SW 1271 (cell line): ENCODE measurements at places on chromosomes 7 and 10.

GRCh38 chr7:66323114-66323796 is 118.1 kb downstream of the TPST1 start:
- no peak for DNase-seq

GRCh38 chr7:30789334-30789711 is 18.1 kb downstream of the MINDY4 start:
- no peak for DNase-seq

GRCh38 chr7:2198760-2199159 is 34.0 kb downstream of the MAD1L1 start:
- no peak for DNase-seq

GRCh38 chr10:103616705-103617601 is 123.4 kb downstream of the NEURL1 start:
- DNase-seq: no peak

DNA sequence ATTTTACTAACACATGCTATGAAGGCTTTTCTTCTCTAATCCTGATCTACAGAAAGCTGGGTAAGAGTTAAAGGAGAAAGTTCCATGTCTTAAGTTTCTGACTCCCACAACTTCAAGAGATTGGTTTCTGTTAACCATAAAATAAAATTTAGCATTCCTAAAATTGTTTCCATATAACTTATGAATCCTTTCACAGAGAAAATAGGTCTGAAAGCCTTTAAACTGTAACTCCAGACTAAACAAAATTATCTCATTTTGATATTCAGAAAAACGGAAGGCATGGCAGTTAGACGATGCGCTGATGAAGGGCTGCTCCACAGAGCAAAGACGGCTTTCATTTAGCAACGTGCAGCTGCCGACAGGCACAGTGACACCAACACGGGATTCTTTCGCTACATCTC is 133.3 kb downstream of the SLC25A13 start:
- DNase-seq: no peak

GRCh38 chr10:103262229-103262628 is 14.7 kb upstream of the INA start:
- no peak for DNase-seq

DNA sequence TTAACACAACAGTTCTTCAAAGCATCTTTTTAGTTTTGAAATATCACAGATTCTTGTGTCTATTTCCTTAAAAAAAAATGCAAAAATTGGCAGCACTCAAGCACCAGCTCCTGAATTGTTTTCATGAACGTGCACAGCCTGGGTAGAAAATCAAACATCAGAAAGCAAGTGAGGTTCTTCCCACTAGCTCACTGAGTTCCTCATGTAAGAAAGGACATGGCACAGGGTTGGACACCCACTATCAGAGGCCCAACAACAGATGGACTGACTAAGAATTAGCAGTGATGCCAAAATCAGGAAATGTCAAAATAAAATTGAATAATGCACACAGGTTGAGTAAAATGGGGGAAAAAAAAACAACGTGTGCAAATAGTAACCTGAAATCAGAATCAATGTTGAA is 146.8 kb downstream of the PCLO start:
- no peak for DNase-seq

DNA sequence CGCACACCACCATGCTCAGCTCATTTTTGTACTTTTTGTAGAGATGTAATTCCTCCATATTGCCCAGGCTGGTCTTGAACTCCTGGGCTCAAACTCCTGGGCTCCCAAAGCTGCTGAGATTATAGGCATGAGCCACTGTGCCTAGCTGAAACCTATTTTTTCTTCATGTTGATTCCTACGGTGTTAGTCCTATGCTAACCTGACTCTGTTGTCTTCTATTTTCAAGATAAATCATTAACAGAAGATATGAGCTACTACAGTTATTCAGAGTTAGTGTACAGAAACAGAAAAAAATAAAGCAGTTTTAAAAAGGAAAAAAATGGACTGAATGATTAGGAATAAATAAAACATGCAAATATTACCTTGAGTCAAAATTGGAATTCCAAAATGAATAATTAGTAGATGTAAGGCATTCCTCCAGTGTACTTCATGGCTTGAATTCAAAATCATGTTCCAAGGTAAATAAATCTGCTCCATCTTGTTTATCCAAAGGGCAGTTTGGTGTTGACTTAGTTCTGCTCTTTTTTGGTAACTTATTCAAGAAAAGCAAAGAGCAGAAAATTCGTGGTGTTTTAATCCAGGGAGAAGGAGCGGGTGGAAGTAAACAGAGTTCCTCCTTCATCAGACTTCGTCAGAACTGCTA is 185.8 kb downstream of the CACNB2 start:
- no peak for DNase-seq

DNA sequence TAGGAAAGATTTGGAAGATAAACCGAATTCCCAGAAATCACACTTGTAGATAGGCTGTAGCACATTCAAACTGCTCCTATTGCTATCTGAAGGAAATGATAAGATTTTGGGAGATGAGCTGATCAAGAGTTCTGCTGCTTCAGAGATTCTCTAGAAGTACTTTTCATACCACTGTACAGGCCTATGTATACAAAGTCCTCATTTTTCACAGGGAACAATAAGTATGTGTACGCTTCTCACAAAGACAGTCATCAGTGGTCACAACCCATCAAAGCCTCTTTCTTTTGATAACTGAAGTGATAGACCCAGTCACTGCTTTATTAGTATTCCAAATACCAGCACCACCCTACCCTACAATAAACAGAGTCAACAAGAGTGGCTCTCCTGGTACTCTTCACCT is 15.6 kb upstream of the SEPTIN7 start:
- DNase-seq: no peak

DNA sequence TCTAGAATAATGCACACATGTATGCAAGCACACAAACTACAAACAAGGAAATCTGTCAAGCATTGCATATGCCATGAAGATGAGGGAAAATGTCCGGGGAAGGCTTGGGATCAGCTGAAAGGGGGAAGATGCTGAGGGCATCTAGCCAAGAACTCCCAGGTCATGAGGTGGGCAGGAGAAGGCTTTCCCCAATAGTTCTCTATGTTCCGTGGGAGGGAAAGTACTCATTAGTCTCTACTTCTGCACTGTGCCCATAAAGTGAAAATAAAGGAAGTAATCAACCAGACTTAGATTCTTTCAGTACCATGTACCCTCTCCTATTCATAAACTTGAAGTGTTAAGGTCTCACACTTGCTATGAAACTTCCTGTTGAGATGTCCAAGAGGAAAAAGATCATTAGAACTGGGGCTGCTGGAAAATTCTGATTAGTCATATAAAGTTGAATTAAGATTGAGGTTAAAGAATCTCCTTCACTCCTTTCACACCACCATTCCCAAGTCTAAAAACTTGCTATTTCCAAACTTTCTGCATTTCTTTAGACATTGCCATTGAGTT is 17.1 kb upstream of the LIPF start:
- DNase-seq: no peak

- DNase-seq: no peak
These were observed at the start of gene FERD3L for GRCh38 chr7:19144661-19145433. FERD3L (minus strand) TSS chr7:19145421; CDS start chr7:19145362, 59 bp downstream.

DNA sequence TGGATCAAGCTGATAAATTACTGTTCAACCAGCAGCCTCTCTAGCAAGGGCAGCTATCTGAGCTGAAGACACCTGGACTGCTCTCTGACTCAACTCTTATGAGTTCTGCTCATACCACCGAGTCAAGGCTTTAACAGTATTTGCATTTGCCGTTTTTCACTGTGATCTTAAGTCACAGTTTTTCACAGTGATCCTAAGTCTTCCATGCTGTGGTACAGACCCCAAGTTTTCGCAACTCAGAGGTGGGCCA is 31.3 kb downstream of the PIP4K2A start:
- no peak for DNase-seq

DNA sequence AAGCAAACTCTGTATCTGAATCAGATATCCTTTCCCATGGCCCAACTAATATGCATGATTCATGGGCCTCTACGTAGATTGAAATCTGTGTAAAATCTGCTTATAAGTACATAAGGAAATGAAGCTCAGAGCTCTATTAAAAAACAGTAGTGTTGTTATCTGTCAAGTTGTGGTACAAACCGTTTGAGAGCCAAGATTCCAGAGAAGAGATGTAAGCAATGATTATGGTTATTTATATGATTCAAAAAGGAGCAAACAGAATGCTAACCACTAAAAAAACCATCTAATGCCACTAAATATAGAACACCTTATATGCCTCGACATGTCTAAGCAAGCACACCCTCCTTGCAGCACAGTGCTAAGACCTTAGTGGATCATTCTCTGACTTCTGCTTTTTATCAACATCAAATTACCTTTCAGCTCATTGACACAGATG is 26.6 kb downstream of the RPP38 start:
- no peak for DNase-seq

- no peak for DNase-seq
These were observed 4.4 kb downstream of the WDR91 start for GRCh38 chr7:135206941-135207391.

DNA sequence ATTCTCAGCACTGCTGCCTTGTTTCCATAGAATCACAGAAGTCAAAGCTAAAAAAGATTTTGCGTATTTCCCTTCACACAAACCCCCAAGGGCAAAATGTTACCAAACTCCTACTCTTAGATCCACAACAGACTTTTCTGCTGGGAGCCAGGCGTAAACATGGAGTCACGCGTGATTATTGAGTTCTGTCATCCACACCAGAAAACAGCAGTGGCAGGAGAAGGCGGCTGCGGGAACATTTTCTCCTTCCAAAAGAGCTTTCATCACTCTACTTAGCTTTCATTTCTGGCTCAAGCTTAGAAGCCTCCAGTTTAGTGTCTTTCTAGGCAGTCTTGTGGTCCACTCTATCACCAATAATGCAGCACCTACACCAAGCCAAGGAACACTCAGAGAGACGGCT is 712.9 kb upstream of the NRP1 start:
- no peak for DNase-seq

DNA sequence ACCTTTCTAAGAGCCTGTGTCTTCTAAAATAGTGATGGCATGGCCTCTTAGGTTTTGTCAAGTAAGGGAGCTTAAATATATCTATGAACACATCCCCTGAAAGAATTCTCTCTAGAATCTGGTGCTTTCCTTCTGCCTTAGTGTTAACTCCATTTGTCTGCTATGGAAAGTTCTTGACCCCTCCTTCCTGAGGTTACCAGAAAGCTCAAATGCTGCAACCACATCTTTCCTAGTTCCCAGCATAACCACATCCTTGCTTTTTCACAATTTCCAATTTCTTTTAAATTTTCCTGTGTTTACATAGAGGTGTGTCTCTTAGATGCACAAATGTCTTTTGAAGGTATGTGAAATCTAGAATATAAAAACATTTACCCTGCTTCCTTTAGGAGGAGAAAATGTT is 16.4 kb upstream of the GSDME start:
- no peak for DNase-seq

DNA sequence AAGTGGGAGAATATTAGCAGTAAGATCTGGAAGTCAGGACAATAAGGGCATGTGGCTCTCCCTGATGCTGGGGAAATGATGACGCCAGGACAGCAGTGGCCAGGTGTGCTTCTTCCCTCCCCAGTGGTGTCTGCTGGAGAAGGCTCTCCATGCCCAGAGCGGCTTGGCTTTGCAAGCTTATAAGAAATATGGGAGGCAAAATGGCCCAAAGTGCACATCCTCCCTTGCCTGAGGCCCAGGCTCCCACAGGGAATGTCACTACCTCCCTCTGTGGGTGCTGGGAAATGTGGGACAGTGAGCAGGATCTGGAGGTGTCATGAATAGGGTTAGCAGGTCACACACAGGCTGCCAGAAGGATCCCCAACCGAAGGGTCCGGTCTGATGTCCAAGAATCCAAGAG is 17.1 kb upstream of the ZNF488 start:
- no peak for DNase-seq

DNA sequence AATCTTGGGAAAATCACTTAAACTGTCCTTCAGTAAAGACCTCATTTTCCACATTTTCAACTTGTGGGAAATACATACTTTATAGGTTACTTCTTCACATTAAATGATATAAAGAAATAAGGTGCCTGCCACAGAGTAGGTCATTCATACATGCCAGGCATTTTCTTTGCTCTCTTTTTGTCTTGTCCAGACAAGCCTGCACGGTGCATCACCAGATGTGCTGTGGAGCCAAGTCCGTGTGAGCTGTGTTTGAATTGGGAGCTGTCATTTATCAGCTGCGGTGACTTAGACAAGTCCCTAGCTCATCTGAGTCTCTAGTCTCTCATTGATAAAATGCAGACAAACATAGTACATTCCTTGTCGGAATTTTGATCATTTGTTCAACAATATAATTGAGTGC is 432.9 kb downstream of the SORCS3 start:
- no peak for DNase-seq

- DNase-seq: no peak
These were observed 7.5 kb upstream of the CSGALNACT2 start for GRCh38 chr10:43130770-43131171.

GRCh38 chr10:7261351-7261750 is 149.5 kb downstream of the SFMBT2 start:
- no peak for DNase-seq

DNA sequence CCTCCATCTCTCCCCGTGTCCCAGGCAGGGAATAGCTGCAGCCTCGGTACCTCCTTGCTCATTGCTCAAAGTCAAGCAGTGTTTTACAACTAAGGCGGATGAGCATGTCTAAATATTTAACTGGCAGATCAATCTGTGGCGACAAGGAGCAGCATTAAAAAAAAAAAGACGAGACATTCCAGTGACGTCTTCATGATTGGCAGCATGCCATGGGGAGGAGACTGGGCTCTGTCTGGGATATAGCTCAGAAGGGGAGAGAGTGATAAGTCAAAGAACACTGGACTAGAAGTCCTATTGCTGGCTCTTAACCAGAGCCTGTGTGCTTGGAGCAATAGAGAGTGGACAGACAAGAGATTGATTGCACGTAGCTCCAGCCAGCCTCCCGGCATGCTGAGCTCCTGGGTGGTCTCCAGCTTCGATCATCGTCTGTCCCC is 287.5 kb upstream of the PODXL start:
- DNase-seq: no peak

- no peak for DNase-seq
These were observed 93.5 kb downstream of the FOXP2 start for GRCh38 chr7:114508086-114508485.

DNA sequence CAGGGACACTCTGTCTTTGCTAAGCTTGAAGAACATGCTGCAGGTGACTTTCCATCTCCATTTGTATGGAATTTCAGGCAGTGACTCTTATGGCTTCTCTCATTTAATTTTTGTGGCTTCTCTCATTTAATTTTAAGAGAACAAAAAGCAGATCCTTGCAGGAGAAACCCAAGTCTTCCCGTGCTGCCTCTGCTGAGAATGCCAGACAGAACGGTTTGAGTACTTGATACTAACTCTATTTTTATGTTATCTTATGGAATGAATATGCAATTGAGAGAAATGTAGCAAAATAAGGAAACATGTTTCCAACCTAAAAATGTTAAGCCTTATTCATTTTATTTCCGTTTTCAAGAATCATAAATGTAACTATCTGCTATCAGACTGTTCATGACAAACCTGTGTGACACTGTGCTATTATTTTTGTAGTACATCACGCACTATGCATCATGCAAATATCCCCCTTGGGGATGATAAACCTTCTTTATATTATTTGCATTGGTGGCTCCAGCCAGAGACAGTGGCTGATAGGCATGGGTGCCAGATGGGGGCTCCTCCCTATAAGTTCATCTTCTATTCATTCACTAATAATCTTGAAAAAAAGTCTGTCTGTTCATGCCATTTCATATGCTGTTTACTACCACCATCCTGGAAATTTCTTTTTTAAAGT is 6.9 kb upstream of the RAPGEF5 start:
- no peak for DNase-seq

GRCh38 chr10:3580565-3580964 is 204.4 kb downstream of the KLF6 start:
- DNase-seq: no peak
